ENCODE measurements at places on chromosomes 4 and X. TPM values are rescaled to one million over a fixed set of nuclear protein-coding genes. Genes with fewer than 3 reads are reported as not detected.
A peak's percentile ranks its signal among the peaks of the same experiment; 100 is the strongest.

- no peak for DNase-seq
- no peak overlapping the region for H3K27ac ChIP-seq
- no peaks in the 10 kb centered on the region for H3K27me3 ChIP-seq
- H3K36me3 ChIP-seq, result no peaks in the 10 kb centered on the region
- no peaks in the 10 kb centered on the region for H3K4me1 ChIP-seq
These were observed 28.1 kb downstream of the ADAM29 start for GRCh38 chr4:174946246-174946645.

DNA sequence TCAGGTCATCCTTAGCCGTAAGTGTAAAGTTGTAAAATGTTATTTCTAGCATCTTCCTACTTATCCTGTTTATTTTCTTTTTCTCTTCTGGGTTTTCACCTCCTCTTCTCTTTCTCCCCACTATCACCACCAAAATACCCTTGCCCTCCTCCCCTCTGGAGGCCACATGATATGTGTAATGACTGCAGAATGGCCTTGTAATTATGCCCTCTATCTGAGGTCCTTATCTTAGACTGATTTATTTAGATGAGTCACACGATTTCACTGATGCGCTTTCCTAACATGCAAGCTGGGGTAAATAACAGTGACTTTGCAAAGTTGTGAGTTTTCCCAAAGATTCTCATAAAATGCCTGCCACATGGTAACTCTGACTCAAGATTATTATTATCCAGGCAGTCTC lies 231.8 kb upstream of the GPRIN3 start:
- no peak overlapping the region for H3K4me3 ChIP-seq
- no peaks in the 10 kb centered on the region for H3K4me1 ChIP-seq
- no peak for DNase-seq
- H3K36me3 ChIP-seq, result no peaks in the 10 kb centered on the region

GRCh38 chr4:159719531-159719930 lies 616.7 kb downstream of the RAPGEF2 start:
- H3K4me1 ChIP-seq, result no peaks in the 10 kb centered on the region
- no peaks in the 10 kb centered on the region for H3K27me3 ChIP-seq
- no peaks in the 10 kb centered on the region for H3K36me3 ChIP-seq
- no peak for DNase-seq
- no peak overlapping the region for H3K4me3 ChIP-seq

DNA sequence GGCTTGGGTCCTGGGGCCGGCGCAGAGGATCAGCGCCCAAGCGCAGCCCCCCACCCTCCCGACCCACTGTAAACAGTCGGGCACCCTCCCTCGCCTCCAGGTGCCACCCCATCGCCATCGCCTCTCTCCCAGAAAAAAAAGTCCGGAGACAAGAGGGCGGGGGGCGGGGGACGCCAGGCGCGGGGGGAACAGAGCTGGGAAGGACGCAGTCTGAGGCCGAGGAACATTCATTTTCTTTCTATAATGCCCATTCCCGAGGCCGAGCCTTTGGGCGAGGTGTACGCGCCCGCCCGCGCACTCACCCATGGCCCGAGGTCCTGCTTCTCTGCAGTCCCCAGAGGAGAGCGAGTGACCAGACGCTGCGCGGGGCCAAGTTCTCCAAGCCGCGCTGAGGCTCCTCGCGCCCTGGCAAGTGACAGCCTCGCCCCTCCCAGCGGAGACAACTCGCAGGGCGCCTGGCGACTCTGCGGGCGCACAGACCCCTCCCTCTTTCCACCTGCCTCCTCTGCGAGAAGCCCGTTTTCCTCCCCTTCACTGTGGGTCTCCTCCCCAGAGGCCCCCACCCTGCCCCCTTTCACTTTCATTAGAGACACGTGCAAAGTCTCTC lies 63.5 kb upstream of the WDR17 start:
- no peaks in the 10 kb centered on the region for H3K36me3 ChIP-seq
- peak; percentile 2 for DNase-seq
- no peaks in the 10 kb centered on the region for H3K4me1 ChIP-seq
- peak overlapping the region; percentile 56 for H3K4me3 ChIP-seq
- no peaks in the 10 kb centered on the region for H3K27me3 ChIP-seq

DNA sequence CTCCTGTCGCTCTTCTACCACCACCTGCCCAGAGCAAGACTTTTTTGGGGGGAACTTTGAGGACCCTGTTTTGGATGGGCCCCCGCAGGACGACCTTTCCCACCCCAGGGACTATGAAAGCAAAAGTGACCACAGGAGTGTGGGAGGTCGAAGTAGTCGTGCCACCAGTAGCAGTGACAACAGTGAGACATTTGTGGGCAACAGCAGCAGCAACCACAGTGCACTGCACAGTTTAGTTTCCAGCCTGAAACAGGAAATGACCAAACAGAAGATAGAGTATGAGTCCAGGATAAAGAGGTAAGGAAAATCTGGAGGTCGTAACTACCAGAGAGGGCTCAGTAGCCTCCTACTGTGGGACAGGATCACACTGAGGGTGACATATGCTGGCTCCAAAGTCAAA lies 364.5 kb downstream of the MAPK10 start:
- no peaks in the 10 kb centered on the region for H3K27me3 ChIP-seq
- no peak overlapping the region for H3K4me3 ChIP-seq
- H3K27ac ChIP-seq, result no peak overlapping the region
- DNase-seq, result no peak
- no peaks in the 10 kb centered on the region for H3K36me3 ChIP-seq
- H3K4me1 ChIP-seq, result no peaks in the 10 kb centered on the region

- H3K4me1 ChIP-seq, result no peaks in the 10 kb centered on the region
- no peak overlapping the region for H3K27ac ChIP-seq
- no peak overlapping the region for H3K4me3 ChIP-seq
- H3K36me3 ChIP-seq, result no peaks in the 10 kb centered on the region
- H3K27me3 ChIP-seq, result no peaks in the 10 kb centered on the region
These were observed 241.7 kb upstream of the BMP3 start for GRCh38 chr4:80788798-80789197.

DNA sequence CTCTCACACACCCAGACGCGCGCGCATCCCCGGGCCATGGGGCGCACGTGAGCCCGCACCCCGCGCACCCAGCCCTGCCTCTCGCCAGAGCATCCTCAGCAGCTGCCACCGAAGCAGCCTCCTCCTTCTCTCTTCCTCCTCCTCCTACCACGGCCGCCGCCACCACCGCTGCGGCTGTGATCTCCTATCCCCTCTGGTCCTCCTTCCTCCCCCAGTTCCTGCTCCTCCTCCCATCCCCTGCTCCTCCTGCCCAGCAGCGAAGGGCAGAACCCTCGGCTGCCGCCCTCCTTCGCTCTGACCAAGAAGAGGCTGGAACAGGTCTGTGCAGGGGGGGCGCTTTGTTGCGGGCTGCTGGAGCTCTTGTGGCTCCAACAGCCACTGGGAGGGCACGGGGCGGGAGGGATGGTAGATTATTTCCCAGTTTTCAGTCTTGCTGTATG lies 148.7 kb upstream of the CHRDL1 start:
- no peak for DNase-seq
- no peaks in the 10 kb centered on the region for H3K27me3 ChIP-seq
- no peak overlapping the region for H3K4me3 ChIP-seq
- no peaks in the 10 kb centered on the region for H3K36me3 ChIP-seq
- no peak overlapping the region for H3K27ac ChIP-seq

Gene TCEAL5
- total RNA-seq, result not detected

Gene HSPA4L
- 1.2 TPM for total RNA-seq

Gene BMX
- total RNA-seq, result 1.1 TPM
